ENCODE measurements at places on chromosomes 16 and 17.

DNA sequence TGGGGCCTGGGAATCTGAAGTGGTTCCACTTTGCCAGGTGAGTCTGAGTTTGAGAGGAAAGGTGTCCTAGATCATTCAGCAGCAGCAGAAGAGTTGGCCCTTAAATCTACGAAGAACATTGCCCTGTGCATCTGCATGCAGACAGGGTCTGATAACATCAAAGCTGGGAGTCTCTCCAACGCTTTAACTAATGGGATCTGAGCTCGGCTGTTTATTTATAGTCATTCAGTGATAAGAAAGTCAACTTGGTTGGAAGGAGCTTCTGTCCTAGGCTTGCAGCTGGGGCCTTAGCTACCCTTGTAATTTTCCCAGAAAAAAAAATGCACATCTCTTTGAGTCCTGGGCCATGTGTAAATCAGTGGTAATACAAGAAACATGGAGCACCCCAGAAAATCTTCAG is 418.0 kb upstream of the HSBP1 start:
- H3K27ac ChIP-seq: no peak overlapping the region
- H3K27me3 ChIP-seq: no peaks in the 10 kb centered on the region
- H3K4me1 ChIP-seq: no peaks in the 10 kb centered on the region
- H3K36me3 ChIP-seq: no peaks in the 10 kb centered on the region

DNA sequence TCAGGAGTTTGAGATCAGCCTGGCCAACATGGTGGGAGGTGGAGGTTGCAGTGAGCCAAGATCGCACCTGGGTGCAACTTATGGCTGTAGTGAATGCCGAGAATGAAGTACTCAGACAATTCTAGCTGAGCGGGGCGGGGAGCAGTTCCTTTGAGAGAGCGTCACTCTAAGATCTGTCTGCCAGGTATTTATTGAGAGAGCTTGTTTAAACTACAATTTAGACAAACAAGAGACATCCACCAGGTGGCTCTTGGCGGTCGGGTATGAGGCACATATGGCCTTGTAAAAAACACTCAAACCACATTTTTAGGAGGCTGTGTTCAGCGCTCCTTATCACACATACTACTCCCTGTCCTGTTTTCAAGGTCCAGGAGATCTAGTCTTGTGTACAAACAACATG is 40.6 kb upstream of the CDH1 start:
- H3K27ac ChIP-seq: no peak overlapping the region
- H3K36me3 ChIP-seq: peaks cover 16% of the 10 kb centered on the region

DNA sequence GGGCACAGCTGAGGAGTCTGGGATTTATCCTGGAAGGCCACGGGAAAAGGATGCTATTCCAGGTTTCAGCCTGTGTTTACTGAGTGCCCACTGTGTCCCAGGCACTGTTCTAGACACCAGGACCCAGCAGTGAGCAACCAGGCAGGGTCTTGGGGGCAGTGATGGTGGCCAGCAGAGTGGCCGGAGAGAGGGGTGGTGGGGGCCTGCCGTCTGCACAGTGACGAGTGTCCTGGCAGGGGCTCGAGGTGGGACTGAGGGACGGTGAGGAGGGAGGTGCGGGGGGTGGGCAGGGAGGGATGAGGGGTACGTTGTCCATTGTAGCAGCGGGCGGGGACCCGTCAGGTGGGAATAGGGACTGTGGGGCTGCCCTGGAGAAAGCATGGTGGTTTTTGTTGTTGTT is 66.3 kb upstream of the CIBAR2 start:
- no peaks in the 10 kb centered on the region for H3K36me3 ChIP-seq
- H3K27me3 ChIP-seq: no peaks in the 10 kb centered on the region
- H3K4me3 ChIP-seq: no peak overlapping the region
- peaks cover 23% of the 10 kb centered on the region for H3K4me1 ChIP-seq
- H3K27ac ChIP-seq: no peak overlapping the region

- peaks cover 80% of the 10 kb centered on the region for H3K36me3 ChIP-seq
- no peak overlapping the region for H3K27ac ChIP-seq
- no peaks in the 10 kb centered on the region for H3K4me1 ChIP-seq
- DNase-seq: no peak
Measured at GRCh38 chr17:46038414-46038813, 39.4 kb downstream of the STH start.

- DNase-seq: no peak
- no peaks in the 10 kb centered on the region for H3K27me3 ChIP-seq
- no peaks in the 10 kb centered on the region for H3K4me1 ChIP-seq
- H3K27ac ChIP-seq: no peak overlapping the region
- no peak overlapping the region for H3K4me3 ChIP-seq
- H3K36me3 ChIP-seq: peaks cover 93% of the 10 kb centered on the region
Measured at GRCh38 chr17:44877121-44877520, 22.1 kb downstream of the EFTUD2 start.

GRCh38 chr16:73304008-73304774 is 256.3 kb upstream of the ZFHX3 start:
- H3K27me3 ChIP-seq: peaks cover 17% of the 10 kb centered on the region
- H3K4me3 ChIP-seq: no peak overlapping the region
- H3K27ac ChIP-seq: no peak overlapping the region
- no peak for DNase-seq
- no peaks in the 10 kb centered on the region for H3K4me1 ChIP-seq

GRCh38 chr17:44757045-44757917 is 1.5 kb upstream of the ADAM11 start:
- H3K36me3 ChIP-seq: no peaks in the 10 kb centered on the region
- H3K27ac ChIP-seq: no peak overlapping the region
- no peak overlapping the region for H3K4me3 ChIP-seq
- peaks cover 16% of the 10 kb centered on the region for H3K4me1 ChIP-seq
- DNase-seq: no peak
- H3K27me3 ChIP-seq: peaks cover 43% of the 10 kb centered on the region

- no peak for DNase-seq
- H3K27ac ChIP-seq: no peak overlapping the region
- H3K4me1 ChIP-seq: no peaks in the 10 kb centered on the region
Measured at GRCh38 chr17:63816669-63817068, 10.6 kb upstream of the PSMC5 start.

DNA sequence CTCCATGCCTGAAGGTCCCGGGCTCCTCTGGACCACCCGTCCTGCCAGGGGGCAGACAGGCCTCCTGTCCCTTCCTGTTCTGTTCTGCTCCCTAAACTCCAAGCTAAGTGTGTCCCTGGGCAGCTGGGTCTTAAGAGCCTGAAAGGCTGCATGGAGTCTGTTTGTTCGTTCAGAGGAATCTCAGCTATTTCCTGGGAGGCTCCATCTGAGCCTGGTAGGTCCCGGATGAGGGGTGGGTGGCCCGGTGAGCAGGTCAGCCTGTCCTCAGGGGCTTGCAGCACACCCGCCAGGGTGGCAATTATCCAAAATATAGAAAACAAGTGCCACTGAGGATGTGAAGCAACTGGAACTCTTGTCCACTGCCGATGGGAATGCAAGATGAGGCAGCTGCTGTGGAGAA is 12.6 kb downstream of the ACTG1 start:
- no peak for DNase-seq
- H3K36me3 ChIP-seq: no peaks in the 10 kb centered on the region
- H3K27me3 ChIP-seq: no peaks in the 10 kb centered on the region
- no peaks in the 10 kb centered on the region for H3K4me1 ChIP-seq

DNA sequence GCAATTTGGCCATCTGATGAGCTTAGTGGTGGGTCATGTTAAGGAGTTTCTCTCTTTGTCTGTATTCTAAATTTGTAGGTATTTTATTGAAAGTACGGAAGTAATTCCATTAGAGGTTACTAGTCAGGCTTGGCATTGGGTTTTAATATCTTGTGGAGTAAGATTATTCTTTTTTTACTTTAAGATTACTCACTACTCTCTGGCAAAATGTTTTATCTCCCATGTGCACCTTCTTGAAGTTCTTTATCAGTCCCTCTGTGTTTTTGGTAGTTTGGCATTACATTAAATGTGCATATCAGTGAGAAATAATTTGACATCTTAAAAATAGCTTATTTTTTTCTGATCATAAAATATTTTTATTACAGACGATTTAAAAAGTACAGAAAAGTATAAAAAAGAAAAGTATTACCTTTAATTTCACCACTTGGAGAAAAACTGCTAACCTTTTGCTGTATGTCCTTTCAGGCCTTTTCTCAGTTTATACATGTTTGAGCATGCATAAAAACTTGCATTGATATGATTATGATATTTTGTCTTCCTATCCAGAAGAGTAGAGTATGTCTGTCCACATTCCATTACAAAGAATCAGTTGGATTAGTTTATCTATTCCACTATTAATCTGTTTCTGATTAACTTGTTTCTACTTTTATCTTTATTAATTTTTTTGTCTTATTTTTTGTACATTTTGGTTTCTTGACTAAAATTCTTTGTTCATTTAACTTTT is 198.3 kb downstream of the SPECC1 start:
- H3K36me3 ChIP-seq: no peaks in the 10 kb centered on the region
- H3K27me3 ChIP-seq: no peaks in the 10 kb centered on the region
- no peak for DNase-seq

DNA sequence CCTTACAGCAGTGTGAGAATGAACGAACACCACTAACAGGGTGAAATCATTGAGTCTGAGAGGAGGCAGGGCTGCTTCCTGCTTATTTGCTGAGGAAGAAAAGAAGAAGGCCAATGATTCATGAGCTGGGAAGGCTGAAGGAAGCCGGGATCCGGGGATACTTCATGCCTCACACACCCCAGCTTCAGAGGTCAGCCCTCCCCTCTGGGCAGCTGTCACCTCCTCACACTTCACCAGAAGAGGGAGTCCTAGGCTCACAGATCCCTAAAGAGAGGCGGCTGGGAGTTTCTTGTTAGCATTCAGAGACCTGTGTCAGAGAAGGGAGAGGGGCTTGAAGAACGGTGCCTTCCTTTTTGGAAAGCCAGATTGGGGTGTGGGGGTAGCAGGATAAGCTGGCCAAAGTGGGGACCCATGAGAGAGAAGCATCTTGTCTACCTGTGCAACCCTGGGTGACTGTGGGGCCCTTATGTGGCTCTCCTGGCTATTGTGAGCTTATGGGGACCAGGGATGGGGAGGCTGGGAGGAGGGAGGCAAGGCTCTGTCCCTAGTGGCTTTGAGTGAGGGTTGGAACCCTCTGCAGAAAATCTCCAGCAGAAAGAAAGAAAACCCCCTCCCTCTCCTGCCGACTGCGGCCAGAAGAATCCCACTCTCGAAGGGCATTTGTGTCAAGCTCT is 94.6 kb downstream of the RGS9 start:
- DNase-seq: no peak
- H3K4me3 ChIP-seq: no peak overlapping the region
- H3K27ac ChIP-seq: no peak overlapping the region
- H3K4me1 ChIP-seq: peaks cover 9% of the 10 kb centered on the region

GRCh38 chr17:44979426-44979995 is 11.4 kb upstream of the C1QL1 start:
- no peak overlapping the region for H3K27ac ChIP-seq
- no peak for DNase-seq
- H3K36me3 ChIP-seq: no peaks in the 10 kb centered on the region
- no peaks in the 10 kb centered on the region for H3K4me1 ChIP-seq
- peaks cover 39% of the 10 kb centered on the region for H3K27me3 ChIP-seq

DNA sequence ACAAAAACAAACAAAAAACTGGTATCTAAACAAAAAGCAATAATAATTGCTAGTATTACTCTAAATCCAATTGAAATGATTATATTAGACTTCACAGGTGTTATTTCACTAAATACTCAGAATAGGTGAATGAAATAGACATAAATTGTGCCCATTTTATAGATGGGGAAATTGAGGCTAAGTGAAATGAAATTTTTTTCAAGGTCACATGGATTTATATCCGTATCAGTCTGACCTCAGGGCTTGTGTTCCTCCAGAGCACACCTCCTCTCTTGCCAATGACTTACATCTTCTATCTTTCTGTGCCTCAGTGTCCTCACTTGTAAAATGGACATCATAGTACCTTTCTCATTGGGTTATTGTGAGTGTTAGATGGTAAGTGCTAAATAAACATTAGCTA is 72.3 kb downstream of the GP2 start:
- no peaks in the 10 kb centered on the region for H3K36me3 ChIP-seq
- no peak overlapping the region for H3K4me3 ChIP-seq
- H3K27me3 ChIP-seq: no peaks in the 10 kb centered on the region
- DNase-seq: no peak
- H3K4me1 ChIP-seq: no peaks in the 10 kb centered on the region
- no peak overlapping the region for H3K27ac ChIP-seq

GRCh38 chr17:17752821-17753321 is 71.6 kb downstream of the RAI1 start:
- no peaks in the 10 kb centered on the region for H3K27me3 ChIP-seq
- H3K4me3 ChIP-seq: peak overlapping the region; percentile 41
- peak overlapping the region; percentile 83 for H3K27ac ChIP-seq
- no peak for DNase-seq
- peaks cover 52% of the 10 kb centered on the region for H3K4me1 ChIP-seq

- peaks cover 50% of the 10 kb centered on the region for H3K36me3 ChIP-seq
- no peaks in the 10 kb centered on the region for H3K27me3 ChIP-seq
- no peak overlapping the region for H3K4me3 ChIP-seq
- no peak overlapping the region for H3K27ac ChIP-seq
- peaks cover 7% of the 10 kb centered on the region for H3K4me1 ChIP-seq
Measured at GRCh38 chr17:28390141-28390540, 15.9 kb downstream of the SLC46A1 start.

DNA sequence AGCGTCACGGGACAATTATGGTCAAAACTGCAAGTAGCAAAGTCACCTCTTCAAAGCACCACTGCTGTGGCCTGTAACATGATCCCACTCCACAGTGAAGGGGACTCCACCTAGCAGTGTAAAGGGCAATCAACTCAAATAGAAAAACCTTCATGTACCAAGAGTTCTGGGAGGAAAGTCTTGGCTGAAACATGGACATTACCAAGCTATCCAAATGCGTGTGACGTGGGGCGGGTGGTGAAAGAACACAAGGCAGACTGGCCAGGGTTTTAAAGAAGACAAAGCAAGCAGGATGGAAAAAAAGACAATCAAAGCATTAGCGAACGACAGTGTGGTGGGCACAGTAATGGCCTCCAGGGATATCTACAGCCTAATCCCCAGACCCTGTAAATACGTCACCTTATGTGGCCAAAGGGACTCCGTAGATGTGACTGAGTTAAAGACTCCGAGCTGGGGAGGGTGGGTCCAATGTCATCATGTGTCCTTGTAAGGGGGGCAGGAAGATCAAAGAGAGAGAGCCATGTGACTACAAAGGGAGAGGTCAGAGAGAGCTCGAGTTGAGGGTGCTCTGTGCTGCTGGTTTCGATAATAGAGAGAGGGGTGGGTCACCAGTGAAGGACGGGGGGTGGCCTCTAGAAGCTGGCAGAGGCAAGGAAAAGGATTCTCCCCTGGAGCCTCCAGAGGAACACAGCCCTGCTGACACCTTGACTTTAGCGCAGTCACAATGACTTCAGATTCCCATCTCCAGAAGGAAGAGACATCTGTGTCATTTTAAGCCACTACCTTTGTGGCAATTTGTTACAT is 6.0 kb downstream of the HSDL1 start:
- H3K27me3 ChIP-seq: no peaks in the 10 kb centered on the region
- peak overlapping the region; percentile 55 for H3K27ac ChIP-seq
- peaks cover 11% of the 10 kb centered on the region for H3K4me1 ChIP-seq
- DNase-seq: no peak

DNA sequence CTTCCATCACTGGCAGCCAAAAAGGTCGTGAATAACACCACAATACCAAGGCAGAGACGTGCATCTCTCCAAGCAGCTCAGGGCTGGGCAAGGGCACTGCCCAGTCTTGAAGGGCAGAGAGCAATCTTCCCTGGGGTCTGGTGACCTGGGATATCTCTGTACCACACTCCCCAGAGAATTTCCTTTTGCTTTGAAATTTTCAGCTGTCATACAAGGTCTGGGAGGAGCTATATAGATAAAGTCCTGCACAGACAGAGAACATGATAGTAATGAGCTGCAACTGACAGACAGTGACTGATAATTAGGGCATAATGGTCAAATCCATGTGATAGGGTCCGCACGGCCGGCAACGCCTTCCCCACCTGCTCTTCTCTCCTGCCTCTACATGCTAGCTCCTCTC is 68.2 kb downstream of the DYNLRB2 start:
- H3K36me3 ChIP-seq: no peaks in the 10 kb centered on the region
- DNase-seq: no peak
- H3K4me3 ChIP-seq: no peak overlapping the region
- no peaks in the 10 kb centered on the region for H3K27me3 ChIP-seq
